ENCODE measurements at places on chromosomes 2 and 18.

GRCh38 chr18:245282-245847 lies 22.5 kb downstream of the THOC1 start:
- DNase-seq, result no peak

GRCh38 chr18:66271962-66272361 lies 331.9 kb downstream of the CDH19 start:
- peak; percentile 54 for DNase-seq

DNA sequence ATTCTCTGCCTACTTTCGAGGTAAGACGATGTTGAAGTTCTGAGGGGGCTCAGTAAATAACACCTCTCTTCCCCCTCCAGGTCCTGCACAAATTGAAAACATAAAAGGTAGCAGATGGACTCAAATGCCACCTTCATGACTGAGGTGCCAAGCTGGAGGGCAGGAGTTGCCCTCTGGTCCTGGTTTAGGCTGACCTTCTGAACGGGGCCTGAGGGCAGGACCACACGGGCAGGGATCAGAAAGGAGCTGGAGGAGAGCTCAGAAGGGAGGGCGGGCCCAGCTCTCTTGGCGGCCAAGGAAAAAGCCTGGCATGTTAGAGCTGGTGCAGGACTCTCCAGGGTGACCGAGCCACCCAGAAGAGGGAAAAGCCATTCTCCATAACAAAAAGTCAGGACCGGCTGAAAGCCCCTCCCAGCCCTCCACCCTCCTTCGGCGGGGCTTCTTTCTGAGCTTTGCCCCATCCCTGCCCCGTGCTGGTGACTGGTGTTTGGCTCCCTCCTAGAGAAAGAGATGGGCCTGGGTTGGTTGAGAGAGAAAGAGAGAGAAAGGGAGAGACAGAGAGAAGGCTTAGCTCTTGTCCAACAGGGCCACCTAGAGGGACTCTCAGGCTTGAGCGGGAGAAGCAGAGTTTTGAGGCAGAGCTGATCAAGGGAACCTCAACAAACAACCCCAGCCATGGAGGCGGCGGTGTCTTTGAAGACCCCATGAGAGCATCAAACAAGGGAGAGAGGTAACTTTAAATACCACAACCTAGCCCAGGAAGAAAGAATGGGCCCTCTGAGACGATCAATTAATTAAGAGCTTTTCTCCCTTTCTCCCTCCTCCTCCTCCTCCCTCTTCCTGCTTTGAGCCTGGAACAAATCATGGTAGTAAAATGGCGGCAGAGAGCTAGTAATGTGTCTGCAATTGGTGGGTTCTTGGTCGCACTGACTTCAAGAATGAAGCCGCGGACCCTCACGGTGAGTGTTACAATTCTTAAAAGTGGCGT lies 50.8 kb downstream of the WIPF1 start:
- peak; percentile 63 for DNase-seq

- DNase-seq, result no peak
Measured at GRCh38 chr2:165294912-165295311, 55.7 kb downstream of the SCN2A start.

- no peak for DNase-seq
Measured at GRCh38 chr18:70386582-70386981, 97.7 kb downstream of the SOCS6 start.

GRCh38 chr2:45773909-45774308 lies 122.4 kb downstream of the PRKCE start:
- DNase-seq, result no peak

DNA sequence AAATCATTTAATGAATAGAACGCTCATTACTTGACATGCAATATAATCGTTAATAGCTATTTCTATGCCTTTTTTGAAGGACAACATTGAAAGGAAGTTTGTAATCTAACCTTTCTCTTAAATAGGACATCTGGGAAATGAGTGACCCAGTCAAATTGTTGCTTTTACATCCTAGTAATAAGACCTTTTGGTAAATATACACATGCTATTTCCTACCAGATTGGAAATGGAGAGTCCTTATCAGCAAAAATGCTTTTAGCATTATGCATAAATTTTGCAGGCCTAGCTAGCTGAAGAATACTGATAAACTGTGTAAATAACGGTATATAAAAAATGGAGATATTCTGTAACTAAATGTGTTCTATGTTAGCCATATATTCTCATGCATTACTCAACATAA lies 567.3 kb upstream of the DSEL start:
- no peak for DNase-seq

GRCh38 chr2:31893094-31893493 lies 117.7 kb downstream of the MEMO1 start:
- no peak for DNase-seq

DNA sequence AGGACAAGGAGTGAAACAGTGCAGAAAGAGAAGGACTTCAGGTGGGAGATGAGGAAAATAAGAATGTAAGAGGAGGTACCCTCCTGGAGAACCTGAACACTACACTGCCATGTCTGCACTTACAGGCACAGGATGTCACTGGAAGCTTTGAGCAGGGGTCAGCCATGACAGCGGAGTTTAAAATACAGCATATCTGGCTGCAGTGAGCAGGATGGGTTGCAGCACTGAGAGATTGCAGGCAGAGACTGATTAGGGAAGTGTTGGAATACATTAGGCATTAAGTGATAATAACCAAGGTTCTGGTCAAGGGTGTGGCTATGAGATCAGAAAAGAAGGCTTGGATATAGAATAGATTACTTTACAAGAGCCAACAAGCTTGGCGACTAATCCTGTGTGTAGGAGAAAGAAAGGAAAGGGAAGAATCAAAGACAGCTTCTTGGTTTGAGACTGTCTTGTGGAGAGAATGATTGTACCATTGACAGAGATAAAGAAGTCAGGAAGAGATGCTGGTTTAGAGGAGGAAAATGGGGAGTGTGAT lies 171.1 kb upstream of the RBMS1 start:
- DNase-seq, result no peak

DNA sequence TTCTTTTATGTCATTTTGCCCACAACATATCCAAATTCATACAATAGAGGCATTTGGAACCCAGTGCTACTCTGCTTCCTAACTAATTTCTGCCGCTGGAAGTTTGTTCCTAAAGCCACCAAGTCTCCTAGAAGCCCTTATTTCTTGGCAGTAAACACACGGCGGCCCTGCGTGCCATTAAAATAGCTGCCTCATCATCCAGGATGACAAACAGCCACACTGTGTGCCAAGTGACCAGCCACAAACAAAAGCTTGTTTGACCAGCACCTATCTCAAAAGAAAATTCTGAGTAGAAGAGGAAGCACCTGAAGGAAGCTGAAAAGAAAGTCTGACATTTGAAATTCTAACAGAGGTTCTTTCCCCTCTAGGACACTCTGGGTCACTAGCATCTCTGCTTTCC lies 64.2 kb downstream of the BCL11A start:
- no peak for DNase-seq

- DNase-seq, result no peak
Measured at GRCh38 chr18:39752351-39752750, 2186.8 kb upstream of the CELF4 start.

DNA sequence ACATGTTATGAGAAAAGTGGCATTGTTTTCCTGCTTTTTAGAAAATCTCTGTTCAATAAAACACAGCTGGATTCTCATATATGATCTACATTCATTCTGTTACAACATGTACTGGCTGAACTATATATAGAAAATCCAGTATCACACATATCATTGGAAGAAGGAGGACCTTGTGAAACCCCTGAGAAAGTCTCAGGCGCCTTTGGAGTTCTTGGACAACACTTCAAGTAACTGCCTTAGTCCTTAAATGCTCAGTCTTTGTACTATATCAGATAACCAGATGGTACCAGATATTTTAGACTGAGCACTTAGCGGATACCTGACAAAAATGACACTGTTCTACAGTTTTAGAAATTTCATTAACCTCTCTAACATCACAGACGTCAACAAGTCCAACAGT lies 72.2 kb downstream of the ACVR1 start:
- DNase-seq, result no peak

DNA sequence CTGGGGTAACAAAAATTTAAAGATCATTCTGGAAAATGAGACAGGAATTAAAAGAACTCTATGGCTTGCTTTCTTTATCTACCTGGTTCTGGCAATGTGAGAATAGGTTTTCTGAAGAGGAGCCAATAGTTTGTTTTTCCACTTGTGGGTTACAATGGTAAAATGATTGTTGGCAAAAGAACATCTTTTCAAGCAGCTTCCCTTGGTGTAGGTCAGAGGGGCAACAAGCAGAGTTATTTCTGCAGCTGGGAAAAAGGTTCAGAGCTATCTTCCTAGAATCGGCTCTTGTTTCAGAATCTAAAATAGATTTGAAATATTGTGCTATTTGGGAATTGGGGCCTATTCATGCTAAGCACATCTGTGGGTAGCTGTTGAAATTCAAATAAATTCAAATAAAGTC lies 11.5 kb upstream of the TSPYL6 start:
- DNase-seq, result no peak

DNA sequence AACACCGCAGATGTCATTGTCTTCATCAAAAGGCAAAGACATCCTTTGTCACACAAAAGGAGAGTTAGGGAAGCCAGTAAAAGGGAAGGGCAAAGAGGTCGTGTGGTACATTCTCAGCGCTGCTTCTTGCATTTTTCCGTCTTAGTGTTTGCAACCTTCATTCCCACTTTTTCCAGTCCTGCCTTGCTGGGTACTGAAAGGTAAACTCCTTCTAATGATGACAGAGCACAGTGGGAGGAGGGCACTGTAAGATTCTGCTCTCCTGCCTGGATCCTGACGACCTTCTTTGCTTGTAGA lies 424.3 kb upstream of the MEX3C start:
- no peak for DNase-seq

DNA sequence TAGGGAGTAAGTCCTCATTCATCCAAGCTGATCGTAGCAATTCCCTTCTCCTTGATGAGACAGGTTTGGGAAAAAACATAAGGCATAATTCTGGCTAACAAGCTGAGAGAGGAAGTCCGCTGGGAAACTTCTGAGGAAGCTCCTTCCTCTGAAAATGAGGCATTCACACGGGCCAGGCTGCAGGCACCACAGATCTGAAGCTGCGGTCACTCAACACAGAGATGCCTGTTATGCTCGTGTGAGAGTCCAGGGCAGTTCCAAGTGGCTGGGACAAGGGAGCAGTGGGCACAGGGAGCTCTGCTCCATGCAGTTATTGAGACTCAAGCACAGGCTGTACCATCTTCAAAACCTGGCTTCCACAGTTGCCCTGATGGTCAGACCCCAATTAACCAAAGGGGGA lies 200.9 kb upstream of the ID2 start:
- DNase-seq, result no peak

- DNase-seq, result no peak
Measured at GRCh38 chr2:85066006-85066740, 67.0 kb upstream of the TCF7L1 start.

DNA sequence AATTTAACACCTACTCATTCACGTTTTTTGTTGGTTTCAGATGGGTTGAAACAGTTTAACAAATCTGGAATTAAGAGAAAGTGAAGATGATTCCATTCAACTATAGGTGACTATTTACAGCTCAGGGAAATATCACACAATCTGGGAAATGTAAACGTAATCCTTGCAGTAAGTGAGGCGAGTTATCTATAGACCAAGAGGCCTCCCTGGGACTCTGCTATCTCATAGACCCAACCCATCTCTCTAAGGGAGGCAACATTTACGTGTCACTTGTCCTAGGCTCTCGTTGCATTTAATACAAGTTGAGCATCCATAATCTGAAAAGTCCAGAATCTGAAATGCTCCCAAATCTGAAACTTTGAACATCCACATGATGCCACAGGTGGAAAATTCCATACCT lies 2.0 kb upstream of the MOB4 start:
- no peak for DNase-seq

DNA sequence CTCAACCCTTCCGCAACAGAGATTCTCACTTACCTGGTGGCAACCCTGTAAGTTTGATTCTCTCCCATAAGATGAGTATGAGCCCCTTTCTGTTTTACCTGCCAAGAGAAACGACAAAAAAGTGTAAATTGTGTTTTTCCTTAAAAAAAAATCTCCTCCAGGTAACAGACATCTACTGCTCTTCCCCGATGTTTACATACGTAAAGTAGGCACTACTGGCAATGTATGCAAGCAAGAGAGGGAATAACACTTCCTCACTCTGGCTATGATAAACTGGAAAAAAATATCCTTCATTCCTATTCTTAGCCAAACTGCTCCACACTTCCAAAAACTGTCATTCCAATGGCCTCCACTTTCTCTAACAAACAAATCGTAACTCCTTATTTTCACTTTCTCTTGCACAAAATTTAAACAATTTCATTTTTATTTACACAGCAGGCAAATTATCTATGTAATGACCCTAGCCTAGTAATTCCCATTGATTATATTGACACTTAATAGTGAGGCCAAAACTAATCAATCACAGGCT lies 184.5 kb downstream of the TCF4 start:
- DNase-seq, result no peak

DNA sequence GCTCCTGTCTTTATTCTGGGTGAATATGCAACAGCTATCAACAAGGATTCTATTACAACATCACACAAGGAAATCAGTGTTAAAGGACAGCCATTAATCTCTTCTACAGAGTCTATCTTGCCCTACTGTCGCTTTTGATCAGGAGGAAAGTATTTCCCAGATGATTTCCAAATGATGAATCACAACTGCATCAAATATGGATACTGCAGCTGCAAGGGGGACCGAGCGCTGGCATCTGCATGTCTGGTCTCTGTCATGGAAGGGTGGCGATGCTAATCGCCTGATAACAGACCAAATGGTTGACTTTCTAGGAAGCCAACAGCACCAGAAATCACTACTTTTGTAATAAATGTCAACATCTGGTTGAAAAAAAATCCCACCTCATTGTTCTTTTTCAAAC lies 21.2 kb upstream of the OR6B3 start:
- no peak for DNase-seq

DNA sequence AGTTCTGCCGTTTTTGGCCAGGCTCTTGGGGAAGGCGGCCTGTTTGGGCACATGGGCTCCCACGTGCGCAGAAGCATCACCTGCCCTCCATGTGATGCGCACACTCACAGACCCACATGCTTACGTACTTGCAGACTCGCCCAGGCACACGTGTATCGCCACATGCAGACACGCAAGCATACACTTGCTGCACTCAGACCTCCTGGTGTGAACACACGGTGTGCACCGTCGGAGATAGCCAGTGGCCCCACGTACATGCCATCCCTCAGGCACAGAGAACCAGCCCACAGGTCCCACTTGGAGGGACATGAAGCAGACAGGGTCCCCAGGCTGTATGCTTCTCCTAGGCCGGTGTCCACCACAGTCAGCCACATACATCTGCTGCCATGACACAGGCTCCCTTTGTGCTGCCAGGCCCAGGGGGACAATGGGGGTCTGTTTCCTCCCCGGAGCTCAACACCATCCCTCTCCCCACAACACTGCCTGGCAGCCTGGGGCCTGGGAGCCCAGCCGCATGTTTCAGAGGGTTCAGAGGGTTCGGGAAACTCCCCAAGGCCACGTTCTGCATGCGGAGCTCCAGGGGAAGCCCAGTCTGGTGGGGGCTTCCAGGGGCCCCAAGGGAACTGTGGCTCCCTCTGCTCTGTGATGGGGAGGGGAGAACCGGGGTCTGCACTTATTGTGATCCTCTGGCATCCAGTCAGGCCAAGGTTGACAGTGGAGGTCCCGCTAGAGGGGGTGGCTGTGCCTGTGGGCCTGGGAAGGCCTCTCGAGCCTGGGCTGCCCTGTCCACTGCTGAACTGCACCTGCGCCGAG lies 208.1 kb upstream of the HAAO start:
- DNase-seq, result no peak

Measured in ecto neural progenitor cell (in vitro differentiated cells).